ENCODE measurements at places on chromosomes 7 and 10.

DNA sequence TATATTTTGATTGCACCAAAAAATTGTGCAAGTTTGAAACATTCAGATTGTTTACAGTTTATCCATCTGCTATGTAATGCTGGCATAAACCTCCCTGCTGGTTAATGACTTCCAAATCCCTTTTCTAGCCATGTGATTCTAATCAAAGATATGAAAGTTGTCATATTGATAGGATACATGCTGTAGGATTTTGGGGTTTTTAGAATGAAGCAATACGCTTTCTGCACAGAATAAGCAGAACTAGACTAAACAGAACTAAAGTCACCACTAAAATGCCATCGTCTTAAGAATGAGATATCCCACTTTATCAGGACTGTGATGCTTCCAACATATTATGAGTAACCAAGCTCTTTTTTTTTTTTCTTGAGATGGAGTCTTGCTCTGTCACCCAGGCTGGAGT, 856 bp downstream of the SSMEM1 start:
- ATAC-seq = no peak

GRCh38 chr10:92590623-92591549, 2.0 kb upstream of the KIF11 start:
- no peak for ATAC-seq

DNA sequence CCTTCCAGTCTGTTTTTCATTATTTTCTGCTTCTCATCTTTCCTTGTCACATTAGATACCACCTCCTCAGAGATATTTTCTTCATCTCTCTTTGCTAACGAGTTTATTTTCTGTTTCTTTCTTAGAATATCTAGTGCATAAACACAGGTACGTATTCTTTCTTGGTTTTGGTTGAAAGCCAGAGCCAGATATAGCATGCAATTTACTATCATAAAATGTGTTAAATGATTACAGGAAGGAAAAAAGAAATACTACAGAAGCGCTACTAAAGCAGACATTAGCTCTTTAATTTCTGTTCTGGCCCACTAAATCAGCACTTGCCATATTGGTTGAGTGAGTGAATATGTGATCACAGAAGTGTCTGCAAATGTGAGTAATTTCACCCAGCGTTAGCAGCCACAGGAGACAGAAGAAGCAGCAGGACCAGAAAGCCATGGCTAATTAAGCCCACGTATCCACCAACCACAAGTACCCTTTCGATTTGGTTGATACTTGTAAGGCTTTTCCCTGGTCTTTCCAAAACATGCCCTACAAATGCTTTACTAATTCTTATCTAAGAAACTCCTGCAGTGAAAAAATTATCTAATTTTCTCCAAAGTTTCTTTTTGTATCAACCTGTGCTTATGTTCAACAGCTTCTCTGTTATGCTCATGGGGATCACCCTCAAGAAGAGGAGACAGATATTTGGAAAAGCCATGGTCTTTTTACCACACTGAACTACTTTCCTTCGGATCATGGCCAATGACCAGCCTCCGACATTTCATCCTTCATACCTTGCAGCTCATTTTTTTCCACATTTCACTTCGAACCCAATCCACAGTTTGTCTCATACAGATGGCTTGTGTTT, 23.1 kb upstream of the MACC1 start:
- ATAC-seq = no peak

GRCh38 chr7:149823631-149824199, 14.5 kb upstream of the ZNF862 start:
- ATAC-seq = no peak
